Left colon (tissue), 2 donors: ENCODE measurements at places on chromosomes 16 and 17. TPM values are rescaled to one million over a fixed set of nuclear protein-coding genes. Genes with fewer than 3 reads are reported as not detected.

HBQ1 gene
- not detected for total RNA-seq

GRCh38 chr16:87322833-87323726, 5.9 kb upstream of the C16orf95 start:
- no peak for DNase-seq

GRCh38 chr16:13438064-13438463, 481.9 kb upstream of the ERCC4 start:
- DNase-seq = no peak

CD7 gene
- 5.2 TPM for total RNA-seq

- no peak for DNase-seq
These were observed 17.1 kb downstream of the BFAR start for GRCh38 chr16:14649816-14650215.

GRCh38 chr17:8096541-8096940, 9.0 kb upstream of the ALOX12B start:
- no peak for DNase-seq

GRCh38 chr17:31743797-31744196, 115.2 kb downstream of the COPRS start:
- no peak for DNase-seq
